ENCODE measurements at places on chromosomes 7 and 10.

- DNase-seq: peak; percentile 8
Measured at GRCh38 chr7:125506331-125506730, 576.7 kb upstream of the POT1 start.

DNA sequence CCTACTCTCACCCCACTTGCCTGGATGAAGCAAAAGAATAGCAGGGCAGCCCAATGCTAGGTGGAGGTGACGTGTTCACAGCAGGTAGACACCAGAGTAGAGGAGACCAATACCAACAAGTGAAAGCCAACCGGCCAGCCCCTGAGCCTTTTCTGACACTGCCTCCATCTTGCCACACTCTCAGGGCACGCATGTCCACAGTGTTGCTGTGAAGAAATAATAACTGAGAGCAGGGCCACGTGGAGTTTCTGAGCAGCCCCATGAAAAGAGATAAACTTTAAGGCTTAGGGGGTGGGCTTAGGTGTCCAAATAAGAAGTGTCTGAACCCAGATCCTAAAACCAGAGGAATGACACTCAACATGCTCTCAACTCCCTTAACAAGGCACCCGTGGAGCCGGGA, 9.0 kb upstream of the TMEM273 start:
- DNase-seq: no peak

- no peak for DNase-seq
Measured at GRCh38 chr10:88886557-88886956, 6.5 kb downstream of the STAMBPL1 start.

DNA sequence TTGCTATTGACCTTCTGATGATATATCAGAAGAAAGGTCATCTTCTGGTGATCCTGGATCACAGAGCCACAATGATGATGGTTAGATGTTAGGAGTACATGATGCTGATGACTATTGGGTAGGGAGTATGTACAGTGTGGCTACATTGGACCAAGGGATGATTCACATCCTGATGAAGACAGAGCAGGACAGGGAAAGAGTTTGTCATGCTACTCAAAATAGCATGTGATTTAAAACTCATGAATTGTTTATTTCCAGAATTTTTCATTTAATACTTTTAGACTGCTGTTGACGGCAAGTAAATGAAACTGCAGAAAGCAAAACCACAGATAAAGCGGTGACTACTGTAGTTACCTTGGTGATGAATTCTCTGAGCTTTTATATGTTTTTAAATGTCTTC, 397.3 kb downstream of the PPP1R3A start:
- DNase-seq: no peak

- DNase-seq: no peak
Measured at GRCh38 chr7:74455291-74455804, 1.6 kb downstream of the GTF2IRD1 start.

- no peak for DNase-seq
Measured at GRCh38 chr10:44471410-44471809, 86.5 kb upstream of the CXCL12 start.

DNA sequence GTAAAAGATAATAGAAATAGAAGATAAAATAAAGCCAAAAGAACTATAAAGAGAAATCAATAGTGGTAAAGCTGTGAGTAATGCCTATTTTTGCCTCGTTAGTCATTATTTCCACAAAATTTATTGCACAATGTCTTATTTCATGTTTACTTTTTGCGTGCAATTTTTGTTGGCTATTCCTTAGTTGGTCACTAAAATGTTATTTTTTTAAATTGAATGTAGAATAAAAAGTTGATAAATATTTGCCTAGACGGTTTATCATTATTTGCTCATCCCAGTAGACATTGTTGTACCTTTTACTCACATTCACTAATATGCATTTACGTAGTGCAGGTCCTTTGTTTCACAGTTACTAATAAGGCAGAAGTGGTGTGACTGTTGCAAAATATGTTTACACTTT, 227.8 kb upstream of the BMPER start:
- DNase-seq: no peak

DNA sequence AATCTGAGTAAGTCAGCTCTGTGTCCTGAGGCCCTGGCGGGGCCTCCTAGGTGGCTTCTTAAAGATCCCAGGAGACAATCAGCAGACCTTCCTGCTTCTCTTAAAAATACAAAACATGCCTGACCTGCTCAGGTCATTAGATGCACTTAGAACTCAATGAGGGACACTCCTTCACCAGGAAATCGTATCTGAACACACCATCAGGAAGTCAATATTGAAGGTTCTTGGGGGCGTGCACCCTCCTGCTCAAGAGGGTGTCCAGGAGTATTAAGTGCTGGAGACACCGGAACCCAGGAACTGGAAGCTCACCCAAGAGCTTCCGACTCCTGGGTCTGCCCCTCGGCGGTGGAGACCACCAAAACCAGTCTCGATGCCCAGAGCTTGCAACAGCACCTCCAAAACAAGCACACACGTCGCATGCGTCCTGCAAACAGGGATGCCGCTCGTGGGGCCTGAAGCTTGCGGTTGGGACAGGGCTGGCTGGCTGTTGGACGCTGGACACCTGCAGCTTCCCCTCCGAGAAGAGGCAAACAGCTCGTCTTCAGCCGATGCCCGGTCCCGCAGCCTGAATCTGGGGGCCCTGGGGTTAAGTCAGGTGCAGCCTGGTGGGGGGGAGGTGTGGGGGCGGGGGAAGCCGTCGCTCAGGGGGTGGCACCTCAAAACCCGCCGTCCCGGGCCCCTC, 803 bp downstream of the RAPGEF5 start:
- DNase-seq: peak; percentile 58

GRCh38 chr7:13839063-13839462, 150.4 kb downstream of the ETV1 start:
- DNase-seq: no peak

DNA sequence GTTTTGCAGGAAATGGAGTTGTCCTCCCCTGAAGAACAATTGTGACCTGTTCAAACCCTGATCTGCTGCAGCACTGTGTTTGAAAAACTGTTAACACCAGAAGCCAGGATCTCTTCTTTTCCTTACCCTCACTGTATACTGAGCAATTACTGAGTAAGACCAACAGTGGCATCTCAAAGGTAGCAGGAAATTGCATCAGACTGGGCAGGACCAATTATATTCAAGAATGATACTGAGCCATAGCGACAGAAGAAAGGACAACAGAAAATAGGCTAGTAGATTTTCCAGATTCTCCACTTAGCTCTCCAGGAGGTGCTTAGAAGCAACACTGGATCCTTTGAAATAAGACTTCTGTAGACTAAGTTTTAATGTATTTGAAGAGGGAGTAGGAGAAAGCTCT, 57.4 kb upstream of the INHBA start:
- no peak for DNase-seq

- DNase-seq: no peak
Measured at GRCh38 chr7:34886856-34887255, 150.4 kb downstream of the DPY19L1 start.

DNA sequence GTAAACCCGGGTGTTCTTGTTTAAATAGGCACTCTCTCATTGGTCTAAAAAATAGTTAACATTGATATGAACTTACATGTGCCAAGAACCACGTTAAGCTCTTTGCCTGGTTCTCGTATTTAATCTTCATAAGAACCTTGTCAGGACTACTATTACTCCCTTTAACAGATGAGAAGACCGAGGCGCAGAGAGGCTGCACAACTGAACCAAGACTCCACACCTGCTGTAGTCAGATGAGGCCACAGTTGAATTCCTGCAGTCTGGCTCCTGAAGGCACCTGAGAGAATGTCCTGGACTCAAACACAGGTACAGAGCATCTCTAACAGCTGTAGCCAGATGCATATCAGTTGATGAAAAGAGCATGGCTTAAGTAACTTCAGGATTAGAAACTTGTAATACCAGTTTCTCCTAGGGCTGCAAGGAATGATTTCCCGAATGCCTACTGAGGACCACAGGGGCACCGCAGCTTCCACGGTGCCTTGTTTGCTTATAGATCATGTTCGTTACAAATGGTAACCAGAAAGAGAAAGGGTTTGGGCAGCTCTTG, 9.5 kb downstream of the DDC start:
- no peak for DNase-seq

GRCh38 chr10:49742683-49743463, 19.2 kb downstream of the OGDHL start:
- no peak for DNase-seq

GRCh38 chr10:10819206-10819856, 198.3 kb upstream of the CELF2 start:
- DNase-seq: no peak

DNA sequence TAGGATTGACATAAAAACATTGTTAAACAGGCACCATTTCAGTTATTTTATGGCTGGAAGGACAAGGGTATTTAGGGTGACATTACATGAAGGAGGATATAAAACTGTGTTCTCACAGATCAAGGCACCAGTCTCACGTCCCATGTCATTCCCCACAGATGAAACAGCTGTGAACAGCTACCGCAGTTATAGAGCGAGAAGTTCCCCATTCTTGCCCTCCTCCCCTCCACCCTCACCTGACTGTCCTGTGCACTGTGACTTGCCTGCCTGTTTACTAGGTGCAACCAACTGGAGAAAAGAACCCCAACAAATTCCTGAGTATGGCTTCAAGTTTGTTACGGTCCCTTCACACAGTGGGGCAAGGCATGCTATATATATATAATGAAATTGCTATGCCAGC, 141.6 kb downstream of the SND1 start:
- DNase-seq: no peak

DNA sequence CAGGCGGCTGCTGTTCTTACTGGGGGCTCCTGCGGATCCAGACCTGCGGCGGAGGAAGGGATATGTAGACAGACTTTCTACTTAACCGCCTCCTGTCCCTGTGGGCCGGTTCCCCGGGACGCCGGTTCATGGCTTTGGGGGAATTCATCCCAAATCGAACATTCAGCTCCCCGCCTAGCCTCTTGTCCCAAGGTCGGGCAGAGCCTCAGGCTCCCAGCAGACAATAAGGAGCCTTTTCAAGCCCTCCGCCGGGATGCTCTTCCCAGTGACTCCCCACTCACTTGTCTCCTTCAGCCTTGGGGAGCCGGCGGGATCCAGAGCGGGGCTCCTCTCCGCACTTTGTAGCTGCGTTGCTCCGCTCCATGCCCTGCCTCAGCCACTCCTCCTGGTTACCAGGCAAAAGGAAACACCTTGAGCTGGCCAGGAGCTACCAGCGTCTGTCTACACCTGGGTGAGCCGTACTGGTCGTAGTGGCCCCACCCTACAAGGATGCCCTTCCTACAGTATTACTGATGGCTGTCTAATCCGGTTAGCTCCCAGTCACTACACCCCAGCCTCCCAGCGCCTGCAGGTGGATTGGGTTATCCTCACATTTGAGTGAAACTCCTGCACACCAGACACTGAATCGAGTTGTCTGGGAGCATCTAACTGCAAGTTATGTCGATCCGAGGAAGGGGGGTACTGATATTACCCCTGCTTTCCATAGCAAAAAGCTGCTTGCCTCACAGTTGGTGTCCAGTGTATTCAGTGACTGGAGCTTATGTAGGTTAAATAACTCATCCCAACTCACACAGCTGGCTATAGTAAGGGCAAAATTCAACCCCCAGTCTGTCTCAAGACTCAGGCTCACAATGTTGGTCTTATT, at the start of gene C10orf95:
Gene C10orf95 (minus strand): TSS at position 439 of the 865 bp plus-strand sequence. CDS start 450 bp downstream, outside the sequence.
- DNase-seq: no peak

GRCh38 chr10:80315391-80315790, 25.9 kb upstream of the MAT1A start:
- DNase-seq: no peak

GRCh38 chr7:31373337-31374289, 33.1 kb upstream of the NEUROD6 start:
- peak; percentile 56 for DNase-seq

DNA sequence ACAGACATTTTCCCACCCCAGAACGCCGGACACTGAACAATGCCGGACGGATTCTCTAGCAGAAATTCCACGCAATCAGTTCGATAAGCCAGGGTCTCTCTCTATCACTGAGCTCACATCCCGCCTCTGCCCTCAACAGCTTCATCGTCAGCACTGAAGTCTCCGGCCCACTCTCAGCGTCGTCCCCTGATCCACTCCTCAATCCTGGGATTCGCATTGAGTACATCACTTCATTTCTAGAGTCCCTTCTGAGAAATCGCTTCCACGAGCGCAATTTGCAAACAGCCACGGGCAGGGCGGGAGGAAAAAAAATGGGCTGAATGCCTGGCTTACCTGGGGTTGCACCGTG, 365 bp downstream of the YME1L1 start:
- DNase-seq: no peak

- no peak for DNase-seq
Measured at GRCh38 chr10:119315128-119316001, 108.0 kb downstream of the GRK5 start.

DNA sequence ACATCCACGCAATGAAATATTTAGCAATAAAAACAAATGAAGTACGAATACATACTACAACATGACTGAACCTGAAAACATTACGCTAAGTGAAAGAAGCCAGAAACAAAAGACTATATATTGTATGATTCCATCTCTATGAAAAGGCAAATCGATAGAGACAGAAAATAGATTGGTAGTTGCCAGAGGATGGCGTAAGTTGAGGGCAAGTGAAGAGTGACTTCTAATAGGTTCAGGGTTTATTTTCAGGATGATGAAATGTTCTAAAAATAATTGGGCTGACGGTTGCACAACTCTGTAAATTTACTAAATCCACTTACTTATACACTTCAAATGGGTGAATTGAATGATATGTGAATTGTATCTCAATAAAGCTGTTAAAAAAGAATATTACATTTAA, 39.5 kb upstream of the TECTB start:
- DNase-seq: no peak

DNA sequence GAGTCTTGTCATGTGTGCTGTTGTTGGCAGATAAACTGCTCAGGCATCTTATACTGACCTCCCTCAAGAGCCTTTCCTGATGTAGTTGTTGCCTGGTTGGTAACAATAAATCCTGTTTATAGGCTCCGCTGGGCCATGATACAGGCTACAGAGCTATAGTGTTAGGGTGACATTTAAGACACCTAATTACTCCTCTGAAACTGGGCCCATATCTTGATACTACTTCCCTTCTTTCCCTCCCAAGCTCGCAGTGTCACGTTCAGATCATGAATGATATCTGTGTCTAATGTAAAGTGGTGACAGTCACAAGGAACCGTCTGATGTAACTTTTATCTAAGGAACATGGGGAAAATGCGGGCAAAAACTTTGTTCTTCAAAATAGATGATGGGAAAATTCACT, 35.4 kb downstream of the CROT start:
- no peak for DNase-seq

DNA sequence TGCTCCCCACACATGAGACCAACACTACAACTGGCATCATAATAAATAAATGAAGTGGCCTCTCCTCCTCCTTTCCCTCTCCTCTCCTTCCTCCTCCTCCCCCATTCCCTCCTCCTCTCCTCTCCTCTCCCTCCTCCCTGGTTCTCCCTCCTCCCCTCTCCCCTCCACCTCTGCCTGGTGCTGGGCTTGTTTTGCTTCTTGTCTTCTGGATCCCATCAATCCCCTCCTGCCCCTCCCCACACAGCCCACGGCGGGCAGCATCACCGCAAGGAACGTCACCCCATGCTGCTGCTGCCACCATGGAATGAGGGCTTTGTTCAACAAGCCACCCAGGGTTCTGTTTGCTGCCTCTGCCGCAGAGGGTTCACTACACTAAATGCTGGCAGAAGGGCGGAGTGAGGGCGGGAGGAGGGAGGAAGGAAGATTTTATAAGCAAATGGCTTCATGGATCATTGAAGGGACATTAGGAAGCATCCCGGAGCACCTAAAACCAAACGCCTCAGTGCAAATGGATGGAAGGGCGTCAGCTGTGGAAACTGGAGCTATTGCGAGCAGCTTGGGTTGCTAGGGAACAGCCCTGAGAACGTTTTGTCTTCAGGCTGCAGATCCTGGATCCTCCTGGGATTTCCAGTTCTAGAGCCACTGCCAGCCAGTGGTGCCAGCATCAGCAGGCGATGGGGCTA, 379.7 kb upstream of the ZMIZ1 start:
- DNase-seq: peak; percentile 67
